ENCODE measurements at places on chromosomes 2 and 18.

- peak; percentile 39 for DNase-seq
Measured at GRCh38 chr2:240913810-240914644, 7.9 kb downstream of the CROCC2 start.

GRCh38 chr2:26941486-26941885, 29.0 kb upstream of the MAPRE3 start:
- no peak for DNase-seq

DNA sequence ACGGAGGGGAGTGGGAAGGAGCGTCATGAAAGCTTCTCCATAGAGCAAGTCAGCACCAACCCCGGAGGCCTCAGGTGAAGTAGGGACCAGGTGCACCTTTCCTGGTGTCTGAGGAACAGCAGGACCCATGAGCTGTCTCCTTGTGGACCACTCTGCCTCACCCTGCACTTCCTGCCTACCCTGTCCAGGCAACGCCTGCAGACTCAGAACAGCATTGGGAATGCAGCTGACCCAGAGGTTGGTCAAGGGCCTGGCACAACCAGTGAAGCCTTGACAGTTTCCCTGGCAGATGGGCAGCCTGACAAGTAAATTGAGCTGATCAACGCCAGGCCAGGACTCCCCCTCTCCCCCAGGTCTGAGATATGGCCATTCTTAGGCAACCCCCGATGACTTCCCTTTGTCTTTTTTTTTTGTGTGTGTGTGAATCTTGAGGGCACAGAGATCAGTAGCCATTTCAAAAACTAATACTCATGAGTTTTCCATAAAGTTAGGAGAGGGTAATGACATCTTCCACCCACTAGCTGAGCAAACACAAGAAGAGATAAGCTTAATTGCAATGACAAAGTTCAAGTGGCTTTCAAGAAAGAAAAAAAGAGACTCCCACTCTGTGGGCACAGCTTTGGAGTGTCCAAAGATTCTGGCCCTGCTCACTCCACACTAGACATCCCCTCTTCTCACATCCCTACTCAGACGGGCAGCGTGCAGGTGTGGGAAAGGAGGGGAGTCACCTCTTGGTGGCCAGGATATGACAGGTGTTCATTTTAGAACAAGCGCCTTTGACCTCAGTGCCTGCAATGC, 3.5 kb upstream of the FABP1 start:
- no peak for DNase-seq

DNA sequence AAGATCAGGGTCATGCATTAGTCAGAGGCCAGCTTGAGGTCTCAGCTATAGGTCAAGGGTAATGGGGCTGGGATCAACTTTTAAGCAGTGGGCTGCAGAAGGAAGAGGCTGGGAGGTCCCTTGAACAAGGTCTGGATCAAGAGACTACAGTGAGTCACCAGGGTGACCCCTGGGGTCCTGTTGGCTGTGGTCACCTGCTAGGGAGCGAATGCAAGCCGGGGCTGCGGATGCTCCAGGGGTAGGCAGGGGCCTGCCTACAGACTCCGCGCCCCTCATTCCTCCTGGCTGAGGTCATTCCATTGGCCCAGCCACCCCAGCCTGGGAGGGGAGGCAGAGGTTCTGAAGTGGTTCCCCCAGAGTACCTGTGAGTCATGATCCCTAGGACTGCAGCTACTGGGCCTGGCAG, 110.4 kb downstream of the CYP26B1 start:
- DNase-seq: no peak

- no peak for DNase-seq
Measured at GRCh38 chr2:187853381-187853791, 299.2 kb upstream of the TFPI start.

DNA sequence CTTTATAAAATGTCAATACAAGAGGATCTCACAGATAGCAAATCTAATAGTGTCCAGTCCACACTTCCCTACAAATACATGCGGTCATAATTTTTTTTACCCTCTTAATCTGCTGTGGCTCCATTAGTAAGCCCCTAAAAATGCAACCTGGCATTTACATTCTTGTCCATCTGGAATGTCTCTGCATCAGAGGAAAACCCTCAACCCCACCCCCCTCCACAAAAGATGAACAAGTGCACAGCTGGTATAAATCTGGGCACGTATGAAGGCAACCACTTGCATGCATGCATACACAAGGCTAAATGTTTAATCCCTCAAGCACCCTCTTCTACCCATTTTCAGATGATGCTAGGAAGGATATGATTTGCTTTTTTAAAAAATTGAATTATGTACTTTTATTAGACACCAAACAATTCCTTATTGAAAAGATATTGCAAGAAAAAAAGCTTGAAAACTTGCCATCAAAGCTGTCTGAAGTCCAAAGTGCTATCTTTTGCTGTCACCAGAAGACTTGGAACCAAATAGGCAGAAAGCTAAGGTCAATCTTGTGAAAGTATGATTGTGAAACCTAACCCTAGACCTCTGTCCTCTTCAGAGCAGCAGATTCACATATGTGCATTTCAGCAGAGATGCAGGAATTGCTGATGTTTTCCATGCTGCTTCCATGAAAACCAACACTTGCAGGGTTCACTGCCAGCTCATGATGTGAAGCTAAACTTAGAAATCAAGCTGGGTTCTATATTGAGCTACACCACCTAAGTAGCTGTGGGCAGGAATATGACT, 39.0 kb downstream of the IRS1 start:
- DNase-seq: no peak

DNA sequence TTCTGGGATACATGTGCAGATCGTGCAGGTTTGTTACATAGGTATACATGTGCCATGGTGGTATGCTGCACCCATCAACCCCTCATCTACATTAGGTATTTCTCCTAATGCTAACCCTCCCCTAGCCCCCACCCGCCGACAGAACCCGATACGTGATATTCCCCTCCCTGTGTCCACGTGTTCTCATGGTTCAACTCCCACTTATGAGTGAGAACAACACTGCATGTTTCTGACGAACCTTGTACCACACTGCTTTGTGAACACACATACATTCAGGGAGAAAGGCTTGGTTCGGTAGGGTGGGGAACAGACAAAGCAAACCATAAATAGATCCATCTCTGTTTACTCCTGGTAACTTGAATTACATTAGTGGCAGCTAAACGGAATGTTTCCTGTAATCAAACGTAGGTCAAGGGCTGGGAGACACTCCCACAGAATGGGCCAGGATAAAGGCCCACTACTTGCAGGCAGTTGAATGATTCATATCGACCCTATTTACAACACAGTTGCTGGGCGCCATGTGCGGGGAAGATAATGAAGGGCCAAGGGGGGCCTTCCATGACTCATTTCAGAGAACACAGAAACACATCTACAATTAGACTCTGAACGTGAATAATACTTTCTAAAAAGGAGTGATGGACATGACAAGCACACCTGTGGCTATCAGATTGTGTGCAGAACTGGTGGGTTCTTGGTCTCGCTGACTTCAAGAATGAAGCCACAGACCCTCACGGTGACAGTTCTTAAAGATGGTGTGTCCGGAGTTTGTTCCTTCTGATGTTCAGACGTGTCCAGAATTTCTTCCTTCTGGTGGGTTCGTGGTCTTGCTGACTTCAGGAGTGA, 56.8 kb upstream of the KIDINS220 start:
- DNase-seq: no peak

GRCh38 chr2:182625814-182626213, 90.2 kb upstream of the DNAJC10 start:
- DNase-seq: no peak

GRCh38 chr18:63111671-63112402, 207.7 kb downstream of the BCL2 start:
- no peak for DNase-seq

DNA sequence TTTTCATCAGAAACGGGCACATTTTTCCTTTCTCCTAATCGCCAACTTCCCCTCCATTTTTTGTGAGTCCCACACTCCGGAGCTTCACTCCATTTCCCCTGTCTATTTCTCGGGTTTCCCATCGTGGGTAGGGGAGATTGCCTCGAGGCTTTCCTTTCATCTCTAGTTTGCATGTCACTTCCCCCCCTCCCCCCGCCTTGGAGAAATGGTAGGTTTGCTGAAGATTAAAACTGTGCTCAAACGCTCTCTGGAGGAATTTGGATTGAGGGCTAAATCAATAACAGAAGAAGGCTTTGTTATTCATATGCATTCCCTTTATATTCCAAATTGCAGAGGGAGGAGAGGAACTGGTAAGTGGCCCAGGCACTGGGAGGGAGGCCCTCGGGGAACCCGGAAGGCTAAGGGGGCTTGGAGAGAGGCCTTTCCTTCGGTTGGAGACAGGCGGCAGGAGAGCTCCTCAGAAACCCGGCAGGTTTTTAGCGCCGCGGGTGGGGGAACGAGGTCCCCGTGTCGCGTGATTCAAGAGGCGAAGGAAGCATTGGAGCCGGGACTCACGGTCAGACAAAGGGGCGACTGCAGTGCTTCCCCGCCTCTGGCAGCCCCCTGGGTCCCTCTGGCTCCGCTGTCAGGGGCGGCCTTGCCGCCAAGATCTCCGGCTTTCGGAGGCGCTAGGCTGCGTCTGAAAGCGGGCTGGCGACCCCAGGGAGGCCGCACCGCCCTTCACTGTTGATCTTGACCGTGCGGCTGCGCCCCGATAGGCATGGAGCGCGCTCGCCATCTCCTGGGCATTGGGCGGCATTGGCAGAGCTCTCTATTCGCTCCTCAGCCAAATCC, 2.4 kb upstream of the HOXD12 start:
- DNase-seq: peak; percentile 48

- DNase-seq: no peak
Measured at GRCh38 chr2:217307023-217307422, 447.2 kb upstream of the TNP1 start.

GRCh38 chr2:65710779-65711295, 278.4 kb upstream of the SPRED2 start:
- no peak for DNase-seq

DNA sequence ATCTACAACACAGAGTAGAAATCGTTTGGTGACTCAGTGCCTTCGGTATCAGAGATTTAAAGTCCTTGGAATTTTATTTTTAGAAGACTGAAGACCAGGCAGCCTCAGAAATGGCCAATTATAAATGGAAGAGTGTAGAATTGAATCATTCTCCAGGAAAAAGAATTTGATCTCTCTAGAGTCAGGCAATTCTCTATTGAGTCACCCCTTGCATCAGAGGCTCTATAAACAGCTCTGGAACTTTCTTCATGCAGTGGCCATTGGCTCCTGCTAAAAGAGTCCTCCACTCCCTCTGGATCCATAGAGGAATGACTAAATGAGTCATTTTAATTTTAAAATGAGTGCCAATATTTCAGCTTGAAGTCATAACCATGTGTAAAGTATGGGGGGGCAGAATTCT, 816.2 kb downstream of the TDRD15 start:
- no peak for DNase-seq

DNA sequence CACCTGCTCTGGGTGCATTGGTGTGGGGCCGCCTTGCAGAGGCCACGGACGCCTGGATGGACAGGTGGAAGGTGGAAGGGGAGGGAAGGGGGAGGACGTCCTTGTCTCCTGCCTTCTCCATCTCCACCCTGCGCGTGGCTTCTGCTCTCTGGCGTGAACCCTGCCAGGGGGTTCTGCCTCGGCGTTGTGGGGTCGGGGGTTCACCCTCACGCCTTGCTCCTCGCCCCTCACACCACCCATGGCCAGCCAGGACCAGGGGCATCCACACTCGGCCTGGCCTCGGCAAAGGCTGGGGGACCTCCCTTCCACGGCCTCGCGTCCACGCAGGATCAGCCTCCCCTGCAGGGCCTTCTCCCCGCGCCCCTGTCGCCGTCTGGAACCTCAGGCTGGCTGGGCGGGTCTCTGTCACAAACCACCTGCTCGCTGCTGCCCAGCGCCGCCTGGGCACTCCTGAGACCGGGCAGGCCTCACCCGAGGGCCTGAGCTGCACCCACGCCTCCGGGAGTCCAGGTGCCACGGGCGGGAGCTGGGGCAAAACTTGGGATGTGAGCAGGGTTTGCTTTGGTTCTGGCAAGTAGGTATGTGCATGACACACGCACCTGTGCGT, 655.9 kb downstream of the GALR1 start:
- peak; percentile 0 for DNase-seq

DNA sequence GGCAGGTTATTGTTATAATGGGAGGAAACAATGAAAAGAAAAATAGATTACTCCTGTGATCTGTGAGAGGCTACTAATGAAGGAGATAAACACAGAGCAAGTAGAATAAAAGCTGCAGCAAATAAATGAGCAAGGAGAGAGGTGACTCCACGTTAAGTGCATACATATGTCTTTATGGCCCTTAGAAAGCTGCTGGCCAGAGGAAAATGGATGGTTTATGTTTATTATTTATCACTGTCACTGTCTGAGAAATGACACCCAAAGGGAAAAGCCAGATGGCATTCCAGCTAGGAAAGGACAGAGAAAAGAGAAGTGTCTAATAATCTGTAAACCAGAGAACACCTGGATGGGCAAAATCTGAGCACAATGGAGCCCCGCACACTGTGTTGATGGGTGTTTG, 122.9 kb upstream of the DDX18 start:
- DNase-seq: no peak

DNA sequence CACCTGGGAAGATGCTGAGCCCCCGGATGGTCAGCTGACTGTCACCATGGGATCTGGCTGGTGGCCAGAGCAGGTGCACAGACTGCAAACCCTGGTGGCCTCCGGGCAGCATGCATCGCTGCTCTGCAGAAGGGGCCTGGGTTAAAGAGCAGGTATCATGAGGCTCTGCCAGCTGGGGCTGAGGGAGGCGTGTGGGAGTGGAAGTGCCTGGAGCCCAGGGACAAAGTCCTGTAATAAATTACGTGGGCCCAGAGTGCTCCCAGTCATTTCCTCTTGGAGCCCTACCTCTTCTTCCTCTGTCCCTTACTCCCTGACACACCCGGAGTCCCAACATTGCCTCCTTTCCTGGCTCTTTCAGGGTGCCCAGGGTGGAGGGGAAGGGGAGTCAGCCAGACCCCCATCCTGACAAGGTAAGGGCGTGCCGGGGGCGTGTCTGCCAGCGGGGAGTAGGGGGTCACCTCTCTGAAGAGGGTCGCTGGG, at the start of gene MYO7B:
MYO7B (plus strand) TSS at position 262 of the 480 bp plus-strand sequence. CDS start 24,040 bp downstream, outside the sequence.
- no peak for DNase-seq

GRCh38 chr2:74952575-74952974, 5.9 kb upstream of the POLE4 start:
- DNase-seq: no peak

GRCh38 chr2:100018341-100019193, 123.8 kb downstream of the AFF3 start:
- DNase-seq: no peak

- DNase-seq: no peak
Measured at GRCh38 chr2:135825550-135826176, 11.3 kb downstream of the LCT start.

GRCh38 chr2:239268082-239268481, 132.7 kb downstream of the HDAC4 start:
- no peak for DNase-seq

GRCh38 chr2:226738191-226738820, 61.3 kb downstream of the IRS1 start:
- no peak for DNase-seq

Data from central memory CD4-positive, alpha-beta T cell (primary cell).